ENCODE measurements at places on chromosomes 11 and 22.

DNA sequence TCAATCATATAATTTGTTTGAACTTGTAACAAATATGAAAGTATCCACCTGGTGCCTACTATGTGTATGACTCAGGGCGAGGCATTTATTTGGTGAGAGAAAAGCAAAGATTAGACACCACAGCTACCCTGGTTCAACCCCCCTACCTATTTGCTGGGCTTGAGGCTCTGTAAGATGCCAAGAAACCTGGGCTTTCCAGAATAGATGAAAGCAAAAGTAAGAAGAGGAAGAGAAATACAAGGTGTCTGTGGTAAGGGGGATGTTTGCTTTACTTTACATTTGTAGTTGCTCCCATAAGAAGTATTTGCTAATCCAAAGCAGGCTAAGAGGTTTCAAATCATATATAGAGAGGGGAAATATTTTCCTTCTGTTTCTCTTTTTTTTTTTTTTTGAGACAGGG, 61.7 kb downstream of the DDI1 start:
- no peak for DNase-seq

GRCh38 chr11:45400591-45400990, 114.5 kb upstream of the SYT13 start:
- DNase-seq: no peak

GRCh38 chr11:496834-497564, 10.0 kb downstream of the RNH1 start:
- DNase-seq: no peak

GRCh38 chr11:10379871-10380568, 75.0 kb upstream of the AMPD3 start:
- no peak for DNase-seq

- no peak for DNase-seq
These were observed 33.5 kb upstream of the CD44 start for GRCh38 chr11:35105319-35106079.

DNA sequence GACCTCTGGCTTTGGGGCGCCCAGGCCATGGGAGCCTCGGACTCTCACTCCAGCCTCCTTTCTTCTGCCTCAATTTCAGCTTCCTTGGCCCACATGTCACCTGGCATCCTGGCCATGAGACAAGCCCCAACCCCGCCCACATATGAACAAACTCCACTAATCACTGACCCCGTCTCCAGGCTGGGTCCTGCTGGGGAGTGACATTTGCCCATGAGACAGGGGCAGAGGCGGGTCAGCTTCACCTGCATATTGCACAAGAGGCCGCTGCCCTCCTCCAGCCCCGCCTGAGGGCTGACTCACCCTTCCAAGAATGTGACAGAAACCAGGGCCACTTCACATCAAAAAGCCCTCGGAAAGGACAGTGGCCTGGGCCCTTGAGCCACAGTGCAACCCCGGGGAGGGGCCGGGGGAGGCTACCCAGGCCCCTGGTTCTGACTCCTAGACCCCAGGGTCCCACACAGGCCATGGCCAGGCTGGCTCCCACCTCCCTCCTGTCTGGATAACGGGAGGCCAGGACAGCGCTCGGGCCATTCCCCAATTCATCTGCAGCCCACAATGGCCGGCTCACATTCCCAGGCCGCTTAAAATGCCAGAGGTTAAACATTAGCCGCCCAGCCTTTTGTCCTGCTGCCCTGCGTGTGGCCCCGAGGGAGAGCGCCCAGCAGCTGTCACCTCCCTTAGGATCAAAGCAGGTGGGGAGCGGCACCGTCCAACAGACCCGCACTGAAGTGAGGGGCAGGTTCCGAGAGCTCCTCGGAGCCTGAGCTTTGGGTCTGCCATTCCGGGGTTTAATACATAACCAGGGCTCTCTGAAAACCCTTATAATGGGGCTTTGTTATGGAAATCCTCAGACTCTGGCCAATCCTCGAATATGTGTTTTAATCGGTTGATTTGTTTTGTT, 42.3 kb downstream of the TRMU start:
- DNase-seq: no peak

DNA sequence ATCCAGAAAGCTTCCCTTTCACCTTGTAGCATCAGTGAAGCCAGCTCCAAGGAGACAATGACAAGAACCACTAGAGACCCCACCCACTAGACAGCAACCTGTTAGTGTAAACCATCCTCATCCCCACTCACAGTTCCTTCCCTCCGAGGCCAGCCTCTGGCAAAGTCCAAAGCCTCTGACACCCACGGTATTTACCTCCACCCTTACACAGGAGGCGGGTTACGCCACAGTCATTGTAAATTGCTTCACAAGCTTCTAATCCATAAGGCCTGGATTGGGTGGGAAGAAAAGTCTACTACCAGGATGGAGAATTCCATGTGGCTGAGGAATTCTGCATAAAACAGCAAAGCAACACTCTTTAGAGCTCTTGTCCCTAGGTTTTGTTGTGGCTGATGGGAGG, 287.4 kb downstream of the BUD13 start:
- DNase-seq: no peak

DNA sequence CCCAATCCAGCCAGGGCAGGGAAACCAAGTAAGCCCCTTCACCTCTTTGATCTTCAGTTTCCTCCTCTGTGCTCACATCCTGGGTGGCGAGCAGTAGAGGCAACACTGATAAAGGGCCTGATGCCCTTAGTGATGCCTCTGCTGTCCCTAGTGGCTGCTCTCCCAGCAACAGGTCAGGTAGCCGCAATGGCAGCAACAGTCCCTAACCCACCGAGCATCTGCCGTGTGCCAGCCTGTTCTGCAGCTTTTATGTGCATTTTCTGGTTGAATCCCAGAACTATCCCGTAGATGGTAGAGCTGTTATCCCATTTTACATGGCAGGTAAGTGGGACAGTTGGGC, 5.2 kb downstream of the SCYL1 start:
- no peak for DNase-seq

All from stimulated activated CD8-positive, alpha-beta memory T cell treated with anti-CD3 and anti-CD28 coated beads, Interleukin-15, amount 100 ng/mL, for 48 hours (primary cell).